ENCODE measurements at places on chromosomes 11 and 22. TPM values are rescaled to one million over a fixed set of nuclear protein-coding genes. Genes with fewer than 3 reads are reported as not detected.

DNA sequence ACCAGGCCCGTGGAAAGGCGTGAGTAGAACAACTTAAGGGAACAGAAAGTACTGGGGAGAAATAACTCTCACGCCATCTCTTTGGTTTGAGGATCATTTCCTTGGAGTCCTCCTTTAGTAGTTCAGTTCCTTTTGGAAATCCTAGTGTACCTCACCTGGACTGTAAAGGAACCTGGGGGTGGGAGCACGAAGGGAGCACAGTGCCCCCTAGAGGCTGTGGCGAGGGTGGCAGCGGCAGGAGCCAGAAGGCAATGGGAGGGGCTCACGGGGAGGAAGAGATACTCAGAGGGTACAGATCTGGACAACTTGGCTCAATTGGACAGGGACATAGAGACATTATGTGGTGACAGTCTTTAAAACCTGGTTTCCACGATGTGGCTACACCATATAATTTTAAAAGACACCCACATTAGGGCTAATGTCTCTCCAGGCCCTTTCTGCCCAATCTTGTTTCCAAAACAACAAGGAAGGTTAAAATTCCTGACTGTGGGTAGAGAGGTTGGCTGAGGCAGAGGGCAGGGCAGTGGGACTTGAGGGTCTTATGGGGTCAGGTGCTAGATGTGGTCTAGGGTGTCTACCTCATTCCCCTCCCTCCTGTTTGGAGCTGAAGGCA is 87.0 kb downstream of the CSNK2A3 start:
- no peak overlapping the region for H3K4me3 ChIP-seq
- no peak overlapping the region for H3K27ac ChIP-seq
- no peak for DNase-seq
- no peaks in the 10 kb centered on the region for H3K27me3 ChIP-seq
- H3K4me1 ChIP-seq = no peaks in the 10 kb centered on the region

- no peak overlapping the region for H3K27ac ChIP-seq
- H3K4me3 ChIP-seq = no peak overlapping the region
- H3K36me3 ChIP-seq = no peaks in the 10 kb centered on the region
- H3K27me3 ChIP-seq = peaks cover 2% of the 10 kb centered on the region
- no peak for DNase-seq
Observed at GRCh38 chr11:2766166-2766565, 66.4 kb upstream of the KCNQ1OT1 start.

UBQLN3 gene
- not detected for total RNA-seq

DNA sequence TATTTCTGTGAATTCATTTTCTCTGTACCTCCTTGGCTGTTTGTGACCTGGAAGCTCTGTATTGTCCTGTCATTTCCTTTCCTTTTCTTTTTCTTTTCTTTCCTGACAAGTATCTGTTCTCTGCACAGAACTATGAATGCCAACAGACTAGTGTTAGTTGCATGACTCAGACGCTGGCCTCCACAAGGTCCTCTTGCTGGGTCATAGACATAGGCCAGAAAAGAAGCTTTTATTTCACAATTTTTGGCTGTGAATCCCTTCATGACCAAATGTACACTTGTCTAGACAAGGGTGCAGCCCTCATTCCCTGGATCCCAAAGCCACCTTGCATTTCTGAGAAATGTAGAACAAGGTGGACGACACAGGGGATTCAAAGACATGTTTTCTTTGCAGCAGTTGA is 104.1 kb upstream of the MTNR1B start:
- no peak overlapping the region for H3K27ac ChIP-seq
- no peaks in the 10 kb centered on the region for H3K4me1 ChIP-seq
- DNase-seq = no peak
- H3K27me3 ChIP-seq = no peaks in the 10 kb centered on the region
- H3K4me3 ChIP-seq = no peak overlapping the region
- no peaks in the 10 kb centered on the region for H3K36me3 ChIP-seq

TMPRSS13 gene
- 0.46 TPM for total RNA-seq

ALG8 gene
- 43.9 TPM for total RNA-seq

WNT7B gene
- not detected for total RNA-seq

DNA sequence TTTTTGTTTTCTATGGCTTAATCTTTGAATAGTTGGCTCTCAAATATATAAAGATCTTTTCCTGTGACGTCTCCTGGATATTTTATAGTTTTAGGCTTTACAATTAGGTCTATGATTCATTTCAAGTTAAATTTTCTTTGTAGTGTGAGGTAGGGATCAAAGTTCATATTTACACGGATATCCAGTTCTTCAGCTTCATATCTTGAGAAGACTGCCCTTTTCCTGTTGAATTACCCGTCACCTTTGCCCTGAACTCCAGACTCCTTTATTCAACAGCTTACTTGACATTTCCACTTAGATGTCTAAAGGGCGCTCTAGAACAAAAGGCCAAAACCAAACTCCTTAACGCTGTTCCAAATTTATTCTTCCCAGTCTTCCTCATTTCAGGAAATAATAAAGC is 51.7 kb downstream of the TTC17 start:
- peak; percentile 79 for DNase-seq
- H3K4me1 ChIP-seq = peaks cover 12% of the 10 kb centered on the region
- no peaks in the 10 kb centered on the region for H3K27me3 ChIP-seq
- H3K36me3 ChIP-seq = peaks cover 5% of the 10 kb centered on the region
- H3K27ac ChIP-seq = no peak overlapping the region
- no peak overlapping the region for H3K4me3 ChIP-seq

ASCL2 gene
- total RNA-seq = not detected

DNA sequence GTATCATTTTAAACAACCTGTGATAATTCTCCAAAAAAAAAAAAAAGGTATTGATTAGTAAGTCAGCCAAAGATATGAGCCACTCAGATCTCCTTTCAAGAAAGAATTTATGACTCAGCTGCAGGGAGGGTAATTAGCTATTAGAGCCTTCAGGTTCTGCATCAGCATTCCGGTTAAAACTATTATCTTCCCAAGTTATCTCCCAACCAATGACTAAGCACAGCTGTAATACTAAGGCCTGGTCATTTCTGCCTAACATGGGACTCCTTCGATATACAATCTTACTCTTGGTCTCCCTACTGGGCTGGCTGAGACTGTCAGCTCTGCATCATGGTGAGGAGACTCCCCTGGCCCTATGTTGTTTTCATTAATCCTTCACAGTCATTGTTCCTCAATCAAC is 60.4 kb downstream of the SBF2 start:
- peak; percentile 44 for DNase-seq
- no peaks in the 10 kb centered on the region for H3K36me3 ChIP-seq
- H3K27ac ChIP-seq = no peak overlapping the region

- H3K4me3 ChIP-seq = no peak overlapping the region
- no peak for DNase-seq
- no peaks in the 10 kb centered on the region for H3K4me1 ChIP-seq
Observed at GRCh38 chr22:49897015-49897684, 21.1 kb downstream of the ALG12 start.

- peaks cover 43% of the 10 kb centered on the region for H3K4me1 ChIP-seq
- no peaks in the 10 kb centered on the region for H3K36me3 ChIP-seq
- H3K4me3 ChIP-seq = no peak overlapping the region
- H3K27me3 ChIP-seq = no peaks in the 10 kb centered on the region
- peak overlapping the region; percentile 87 for H3K27ac ChIP-seq
- peak; percentile 88 for DNase-seq
Observed at GRCh38 chr11:128336203-128336602, 251.2 kb downstream of the ETS1 start.

- DNase-seq = peak; percentile 19
- H3K36me3 ChIP-seq = no peaks in the 10 kb centered on the region
- no peak overlapping the region for H3K4me3 ChIP-seq
- no peaks in the 10 kb centered on the region for H3K27me3 ChIP-seq
Observed at GRCh38 chr11:1837171-1838076, 1.4 kb upstream of the TNNI2 start.

DNA sequence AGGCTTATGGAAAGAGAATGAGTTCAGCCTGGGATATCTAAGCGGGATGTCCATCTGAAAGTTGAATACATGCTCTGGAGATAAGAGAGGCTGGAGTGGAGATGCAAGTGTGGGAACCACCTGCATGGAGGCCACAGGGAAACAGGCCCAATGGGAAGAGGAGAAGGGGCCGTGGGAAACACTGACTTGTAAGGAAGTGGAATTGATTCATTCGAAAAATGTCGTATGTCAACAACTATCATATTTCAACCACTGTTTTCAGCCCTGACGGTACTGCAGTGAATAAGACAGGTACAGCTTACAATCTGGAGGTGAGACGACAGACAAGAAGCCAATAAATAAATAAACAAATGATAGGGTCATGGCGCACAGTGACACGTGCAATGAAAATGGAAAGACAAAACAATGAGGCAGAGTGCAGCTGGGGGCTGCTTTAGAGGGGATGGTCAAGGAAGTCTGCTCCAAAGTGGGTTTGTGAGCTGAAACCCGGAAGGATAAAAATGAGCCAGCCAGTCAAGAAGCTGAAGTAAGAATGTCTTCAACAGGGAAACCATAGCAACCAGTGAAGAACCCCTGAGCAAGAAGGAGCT is 35.9 kb downstream of the EFCAB6 start:
- H3K27me3 ChIP-seq = no peaks in the 10 kb centered on the region
- no peaks in the 10 kb centered on the region for H3K4me1 ChIP-seq
- no peak for DNase-seq
- no peak overlapping the region for H3K4me3 ChIP-seq

DNA sequence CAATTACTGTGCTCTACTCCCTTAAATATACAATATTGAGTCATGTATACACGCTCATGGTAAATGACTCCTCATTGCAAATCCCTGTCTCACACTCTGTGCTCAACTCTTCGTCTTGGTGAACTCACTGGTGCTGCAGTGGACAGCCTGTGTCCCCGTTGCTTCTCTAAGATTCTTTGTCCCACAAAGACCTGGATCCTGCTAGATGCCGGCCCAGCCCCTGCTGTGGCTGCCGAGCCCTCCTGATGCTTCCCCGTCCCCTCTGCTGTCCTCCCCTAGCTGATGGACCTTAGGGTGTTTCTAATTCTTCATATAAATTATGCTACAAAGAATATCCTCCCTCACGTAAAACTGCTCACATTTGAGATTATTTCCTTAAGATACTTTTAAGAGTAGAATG is 5.5 kb downstream of the APOL2 start:
- no peak overlapping the region for H3K4me3 ChIP-seq
- H3K4me1 ChIP-seq = peaks cover 16% of the 10 kb centered on the region
- no peaks in the 10 kb centered on the region for H3K27me3 ChIP-seq
- no peak for DNase-seq

Data from endothelial cell of umbilical vein (primary cell).